ENCODE measurements at places on chromosomes 2 and 18.

GRCh38 chr2:14944562-14945346 is 312.2 kb downstream of the LRATD1 start:
- DNase-seq: no peak

DNA sequence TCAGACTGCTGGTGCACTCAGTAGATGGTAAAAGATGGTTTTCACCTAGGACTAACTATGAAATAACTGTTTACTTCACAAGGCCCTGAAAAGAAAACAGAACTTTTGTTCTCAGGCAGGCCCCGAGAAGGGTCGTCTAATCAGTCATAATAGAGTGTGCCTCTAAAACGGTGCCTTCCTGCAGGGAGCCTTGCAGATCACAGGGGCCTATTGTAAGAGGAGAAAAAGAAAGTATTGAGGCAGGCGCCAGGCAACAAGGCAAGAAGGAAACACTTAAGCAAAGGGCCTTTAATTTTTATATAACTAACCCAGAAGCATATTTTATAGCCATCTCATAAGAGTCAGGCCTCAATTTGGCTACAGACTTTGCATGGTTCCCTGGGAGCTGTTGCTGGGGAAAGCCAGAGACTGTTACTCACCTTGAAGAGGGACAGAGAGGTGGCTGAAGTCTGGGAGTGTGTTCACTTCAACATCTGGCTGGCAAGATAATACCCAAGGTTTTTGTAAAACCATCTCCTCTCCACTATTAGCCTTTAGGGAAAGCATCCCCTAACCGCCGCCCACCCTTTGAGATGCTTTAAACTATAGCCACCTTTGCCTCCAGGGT is 117.1 kb downstream of the PRPF40A start:
- no peak for DNase-seq

- no peak for DNase-seq
Observed at GRCh38 chr2:33107690-33108482, 161.1 kb downstream of the LTBP1 start.

- DNase-seq: no peak
Observed at GRCh38 chr2:12008425-12009061, 262.1 kb downstream of the LPIN1 start.

DNA sequence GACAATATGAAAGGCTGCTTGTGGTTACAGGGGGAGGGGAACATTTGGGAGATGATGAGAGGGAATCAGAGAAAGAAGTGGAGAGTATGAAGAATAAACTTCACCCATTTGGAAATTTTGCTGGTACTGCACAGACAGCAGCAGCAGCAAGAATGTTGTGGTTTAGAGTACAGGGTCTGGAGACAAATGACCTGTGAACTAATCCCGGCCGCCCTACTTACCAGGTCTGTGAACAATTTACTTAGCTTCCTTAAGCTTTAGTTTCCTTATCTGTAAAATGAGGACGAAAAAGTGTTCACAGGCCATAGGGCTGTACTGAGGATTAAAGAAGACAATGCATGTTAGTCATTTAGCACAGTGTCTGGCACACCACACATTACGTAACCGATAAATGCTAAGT is 685.4 kb upstream of the CELF4 start:
- DNase-seq: no peak

DNA sequence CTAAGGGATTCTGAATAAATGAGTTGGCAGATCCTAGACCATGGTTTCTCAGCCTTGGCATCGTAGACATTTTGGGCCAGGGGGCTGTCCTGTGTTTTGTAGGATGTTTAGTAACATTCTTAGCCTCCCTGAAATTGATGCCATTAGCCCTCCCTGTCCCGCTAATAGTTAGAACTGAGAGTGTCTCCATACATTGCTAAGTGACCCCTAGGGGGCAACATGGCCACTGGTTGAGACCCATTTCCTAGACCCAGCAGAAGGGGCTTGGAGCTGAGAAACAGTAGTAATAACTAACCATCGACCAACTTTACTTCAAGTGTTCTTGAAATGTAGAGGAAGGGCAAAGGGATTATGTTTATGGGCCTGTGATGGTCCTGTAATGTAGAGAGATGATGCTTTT is 40.8 kb downstream of the KCMF1 start:
- DNase-seq: no peak

- no peak for DNase-seq
Observed at GRCh38 chr2:119713819-119714490, 35.0 kb downstream of the TMEM177 start.

GRCh38 chr2:7510353-7510752 is 593.1 kb downstream of the RNF144A start:
- no peak for DNase-seq

DNA sequence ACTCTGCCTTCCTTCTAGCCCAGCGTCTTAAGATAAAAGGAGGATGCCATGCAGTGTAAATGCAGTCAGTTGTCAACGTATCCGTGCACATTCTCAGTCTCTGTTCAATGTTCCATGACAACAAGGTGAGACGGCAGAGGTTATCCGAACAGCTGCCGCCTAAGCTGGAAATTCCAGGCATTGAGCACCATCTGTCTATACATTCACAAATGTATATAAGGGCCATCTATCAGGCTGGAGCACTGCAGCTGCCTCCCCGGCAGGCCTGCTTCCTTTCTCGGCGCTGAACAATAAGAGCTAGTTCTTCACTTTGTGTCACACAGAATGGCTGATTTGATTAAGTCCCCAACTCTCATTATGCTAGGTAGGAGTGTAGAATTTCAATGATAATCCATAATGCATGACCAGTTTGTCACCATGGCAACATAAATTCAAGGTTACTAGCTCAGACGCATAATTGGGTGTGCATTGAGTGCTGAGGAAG is 282.2 kb upstream of the SOX11 start:
- no peak for DNase-seq

GRCh38 chr2:15313657-15314056 is 247.5 kb downstream of the NBAS start:
- no peak for DNase-seq

- peak; percentile 11 for DNase-seq
Observed at GRCh38 chr2:9556121-9556743, 602 bp upstream of the ADAM17 start.

DNA sequence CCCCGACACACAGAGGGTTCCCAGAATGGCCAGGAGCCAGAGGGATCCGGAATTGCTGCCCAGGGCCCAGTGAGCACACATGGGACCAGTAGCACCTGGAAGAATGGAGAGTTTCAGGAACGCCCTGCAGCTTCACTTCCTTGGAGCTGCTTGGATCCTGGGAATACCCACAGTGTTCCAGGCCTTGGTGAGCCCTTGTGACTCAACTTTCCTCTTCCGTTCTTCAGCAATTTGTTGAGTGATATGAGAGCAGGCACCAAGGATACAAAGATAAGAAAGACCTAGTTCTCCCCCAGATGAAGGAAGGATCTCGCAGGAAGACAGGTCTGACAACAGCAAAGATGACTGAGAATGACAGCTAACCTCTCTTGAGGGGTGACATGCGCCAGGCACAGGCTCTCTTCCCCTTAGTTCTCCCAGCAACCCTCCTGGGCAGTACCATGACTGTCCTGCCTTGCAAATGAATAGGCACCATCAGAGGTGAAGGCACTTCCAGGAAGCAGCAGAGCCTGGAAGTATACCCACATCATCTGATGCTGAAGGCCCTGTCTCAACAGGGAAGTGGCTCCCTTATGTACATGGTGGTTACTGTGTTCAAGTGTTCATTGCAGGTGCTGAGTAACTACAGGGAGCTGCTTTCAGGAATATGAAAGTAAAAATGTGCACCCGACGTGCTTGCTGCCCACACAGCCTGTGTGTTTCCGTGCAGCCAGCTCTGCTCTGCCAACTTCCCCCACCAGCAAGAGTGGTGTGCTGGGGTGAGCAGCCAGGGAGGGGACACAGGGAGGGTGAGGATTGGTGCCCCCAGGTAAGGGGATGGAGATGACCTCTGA is 116.2 kb downstream of the STPG4 start:
- no peak for DNase-seq

Data from CD4-positive, alpha-beta T cell treated with Interleukin-6 at 100 ng/mL for 8 hours (primary cell).